ENCODE measurements at places on chromosomes 7 and 10.

GRCh38 chr7:152105205-152105604 lies 79.7 kb downstream of the GALNT11 start:
- no peak for DNase-seq

- peak; percentile 29 for DNase-seq
Observed at GRCh38 chr7:28405662-28406061, 6.7 kb upstream of the CREB5 start.

GRCh38 chr7:45582868-45583277 lies 8.7 kb downstream of the ADCY1 start:
- DNase-seq, result no peak

DNA sequence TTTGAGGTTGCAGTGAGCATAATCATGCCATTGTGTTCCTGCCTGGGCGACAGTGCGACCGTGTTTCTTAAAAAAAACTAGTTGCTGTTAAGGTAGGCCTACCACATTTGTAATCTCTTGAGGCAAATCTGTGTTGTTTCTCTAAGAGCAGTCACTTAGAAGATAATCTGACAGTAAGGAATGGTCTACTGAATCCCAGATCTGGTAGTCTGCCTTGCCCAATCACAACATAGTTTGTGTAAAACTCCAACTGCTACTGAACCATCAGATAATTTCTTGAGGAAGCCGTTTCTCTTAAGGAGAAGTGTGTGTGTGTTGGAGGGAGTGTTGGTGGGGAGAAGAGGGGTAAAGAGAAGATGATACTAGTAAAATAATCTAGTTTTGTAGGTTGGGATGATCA lies 5.0 kb downstream of the NRF1 start:
- DNase-seq, result no peak

DNA sequence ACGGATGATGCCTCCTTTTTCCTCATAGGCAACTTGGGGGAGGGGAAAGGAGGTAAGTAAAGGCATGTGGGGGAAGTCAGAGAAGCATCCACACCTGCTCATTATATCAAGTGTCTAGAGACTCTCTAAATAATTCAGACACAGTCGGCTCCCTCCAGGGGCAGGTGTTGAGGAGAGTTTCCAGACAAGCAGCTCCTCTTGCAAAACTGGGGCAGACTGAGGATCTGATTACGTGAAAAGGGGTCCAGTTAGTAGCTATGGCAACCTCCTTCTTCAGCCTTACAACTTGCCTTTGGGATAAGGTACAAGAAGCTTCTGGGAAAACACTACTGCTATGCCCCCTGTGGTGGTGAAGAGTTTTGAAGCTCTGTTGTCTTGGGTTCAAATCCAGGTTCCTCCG lies 39.0 kb upstream of the SORBS1 start:
- DNase-seq, result no peak
